ENCODE measurements at places on chromosomes 1 and 21.
A peak's percentile ranks its signal among the peaks of the same experiment; 100 is the strongest.

DNA sequence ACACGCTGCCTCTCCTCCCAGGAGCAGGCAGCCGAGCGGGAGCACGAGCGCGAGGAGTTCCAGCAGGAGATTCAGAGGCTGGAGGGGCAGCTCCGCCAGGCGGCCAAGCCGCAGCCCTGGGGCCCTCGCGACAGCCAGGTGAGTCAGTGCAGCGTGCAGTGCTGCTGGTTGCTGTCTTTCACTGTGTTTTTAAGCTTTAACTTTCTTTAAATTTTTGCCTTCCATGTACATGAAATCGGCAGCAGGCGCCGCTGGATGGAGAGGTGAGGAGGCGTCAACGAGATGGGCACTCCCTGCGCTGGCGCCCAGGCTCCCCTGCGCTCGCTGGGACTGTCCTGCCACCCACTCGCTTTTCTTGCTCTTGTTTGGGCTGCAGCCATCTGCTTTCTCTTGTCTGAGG is 60.7 kb upstream of the DIP2A start:
- DNase-seq, result no peak

GRCh38 chr1:95002540-95003432 is 70.0 kb downstream of the ALG14 start:
- no peak for DNase-seq

GRCh38 chr21:25313829-25314228 is 293.5 kb downstream of the MRPL39 start:
- DNase-seq, result no peak

GRCh38 chr21:33843216-33843615 is 72.4 kb downstream of the ATP5PO start:
- no peak for DNase-seq

GRCh38 chr1:156051011-156051725 is 2.4 kb downstream of the UBQLN4 start:
- no peak for DNase-seq

DNA sequence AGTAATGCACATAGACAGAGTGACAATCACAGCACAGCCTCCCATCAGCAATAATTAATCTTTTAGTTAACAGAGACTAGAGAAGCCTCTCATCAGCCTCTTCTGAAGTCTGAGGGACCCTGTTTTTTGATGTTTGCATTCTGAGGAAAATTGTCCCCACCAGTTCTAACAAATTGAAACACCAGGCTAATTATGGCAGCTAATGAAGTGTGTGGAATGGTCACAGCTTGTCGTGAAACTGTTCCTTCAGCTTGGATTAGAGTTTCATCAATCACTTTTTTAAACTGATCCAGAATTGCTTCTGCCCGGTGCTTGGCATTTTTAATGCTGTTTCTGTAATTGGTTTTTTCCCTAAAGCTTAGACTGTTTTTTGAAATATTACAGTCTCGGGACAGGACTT is 208.0 kb downstream of the SPATA17 start:
- no peak for DNase-seq

GRCh38 chr1:31180338-31180737 is 59.3 kb downstream of the NKAIN1 start:
- no peak for DNase-seq

- no peak for DNase-seq
Observed at GRCh38 chr1:91706140-91706957, 179.6 kb downstream of the TGFBR3 start.

DNA sequence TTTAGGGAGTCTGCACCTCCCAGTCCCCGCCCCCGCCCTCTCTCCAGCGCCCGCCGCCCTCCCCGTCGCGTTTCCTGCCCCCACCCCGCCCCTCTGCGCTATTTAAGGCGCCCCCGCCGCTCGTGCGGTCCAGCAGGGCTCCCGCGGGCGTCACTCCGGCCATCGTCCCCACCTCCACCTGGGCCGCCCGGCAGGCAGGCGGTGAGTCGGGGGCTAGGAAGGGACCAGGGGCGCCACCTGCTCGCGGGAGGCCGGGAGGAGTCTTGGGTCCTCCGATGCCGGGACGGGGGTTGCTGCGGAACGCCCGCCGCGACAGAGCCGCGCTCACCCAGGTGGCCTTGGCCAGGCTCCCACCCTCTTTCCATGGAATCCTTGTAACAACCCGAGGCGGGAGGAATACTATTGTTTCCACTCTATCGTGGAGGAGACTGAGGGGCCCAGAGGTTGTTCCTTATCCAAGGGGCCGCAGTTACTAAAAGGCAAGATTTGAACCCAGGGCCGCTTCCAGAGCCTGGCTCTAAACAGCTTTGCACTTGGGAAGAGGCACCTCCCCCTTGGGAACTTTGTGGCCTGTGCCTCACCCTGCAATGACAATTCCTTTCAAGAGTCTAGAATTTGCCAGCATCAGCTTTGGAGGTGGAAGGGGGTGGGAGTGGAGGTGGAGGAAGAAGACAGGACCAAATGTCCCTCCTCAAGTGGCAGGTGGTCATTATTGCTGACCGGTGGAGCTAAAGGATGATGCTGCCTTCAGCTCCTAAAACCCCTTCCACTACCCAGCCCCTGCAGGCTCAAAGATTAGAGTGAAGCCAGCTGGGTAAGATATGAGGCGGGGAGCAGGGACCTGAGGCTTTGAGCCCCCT is at the start of gene GJA4:
Gene GJA4 (plus strand): TSS at position 132 of the 860 bp plus-strand sequence. CDS start 1,215 bp downstream, outside the sequence.
- DNase-seq, result no peak

DNA sequence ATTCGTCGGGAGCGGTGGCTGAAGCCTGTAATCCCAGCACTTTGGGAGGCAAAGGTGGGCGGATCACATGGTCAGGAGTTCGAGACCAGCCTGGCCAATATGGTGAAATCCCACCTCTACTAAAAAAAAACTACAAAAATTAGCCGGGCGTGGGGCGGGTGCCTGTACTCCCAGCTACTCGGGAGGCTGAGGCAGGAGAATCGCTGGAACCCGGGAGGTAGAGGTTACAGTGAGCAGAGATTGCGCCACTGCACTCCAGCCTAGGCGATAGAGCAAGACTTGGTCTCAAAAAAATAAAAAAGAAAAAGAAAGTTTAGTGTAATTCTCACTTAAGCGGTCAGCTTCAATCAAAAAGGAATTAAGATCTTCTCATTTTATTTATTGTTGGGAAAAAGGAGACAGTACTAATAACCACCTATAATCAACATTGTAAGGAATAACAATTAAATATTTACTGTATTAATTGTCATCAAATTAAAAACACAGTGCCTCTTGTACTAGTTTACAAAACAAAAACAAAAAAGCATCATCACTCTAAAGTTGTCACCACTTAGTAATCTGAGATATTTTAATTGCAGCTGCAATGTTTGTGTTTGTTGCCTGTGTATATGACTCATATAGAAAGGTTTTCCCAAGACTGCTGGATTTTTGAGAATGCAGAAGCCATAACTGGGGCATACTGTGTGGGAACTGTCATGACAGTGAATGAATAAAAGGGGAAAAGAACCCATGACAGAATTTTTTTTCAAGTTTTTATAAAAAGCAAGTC is 3.7 kb downstream of the FBXO42 start:
- no peak for DNase-seq

DNA sequence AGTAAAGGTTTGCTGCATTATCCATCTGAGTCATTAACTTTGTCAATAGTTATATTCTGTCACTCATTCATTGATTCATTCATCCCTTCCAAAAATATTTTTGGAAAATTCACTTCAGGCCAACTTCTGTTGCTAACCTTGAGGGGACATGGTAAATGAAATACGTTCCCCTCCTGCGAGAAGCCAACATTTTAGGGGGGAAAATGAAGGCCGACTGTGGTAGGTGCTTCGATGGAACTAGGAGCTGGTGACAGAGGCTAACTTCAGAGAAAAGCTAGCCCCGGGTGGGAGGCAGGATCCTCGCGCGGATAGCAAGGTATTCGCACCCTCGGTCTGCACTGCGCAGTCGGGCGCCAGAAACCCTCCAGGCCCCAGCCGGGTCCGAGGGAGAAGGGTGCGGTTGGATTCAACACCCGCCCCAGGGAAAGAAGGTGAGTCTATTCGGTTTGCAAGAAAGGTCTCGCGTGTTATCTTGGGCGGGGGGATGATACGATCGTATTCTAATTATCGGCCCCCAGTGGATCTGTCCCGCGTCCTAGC is 646 bp upstream of the RRP15 start:
- no peak for DNase-seq

- no peak for DNase-seq
Observed at GRCh38 chr1:182720463-182720862, 36.1 kb upstream of the RGS8 start.

- DNase-seq, result no peak
Observed at GRCh38 chr1:91600431-91601337, 100.0 kb downstream of the CDC7 start.

- no peak for DNase-seq
Observed at GRCh38 chr1:72280131-72280530, 2.2 kb downstream of the NEGR1 start.

- no peak for DNase-seq
Observed at GRCh38 chr1:167486090-167486824, 32.1 kb downstream of the CD247 start.

DNA sequence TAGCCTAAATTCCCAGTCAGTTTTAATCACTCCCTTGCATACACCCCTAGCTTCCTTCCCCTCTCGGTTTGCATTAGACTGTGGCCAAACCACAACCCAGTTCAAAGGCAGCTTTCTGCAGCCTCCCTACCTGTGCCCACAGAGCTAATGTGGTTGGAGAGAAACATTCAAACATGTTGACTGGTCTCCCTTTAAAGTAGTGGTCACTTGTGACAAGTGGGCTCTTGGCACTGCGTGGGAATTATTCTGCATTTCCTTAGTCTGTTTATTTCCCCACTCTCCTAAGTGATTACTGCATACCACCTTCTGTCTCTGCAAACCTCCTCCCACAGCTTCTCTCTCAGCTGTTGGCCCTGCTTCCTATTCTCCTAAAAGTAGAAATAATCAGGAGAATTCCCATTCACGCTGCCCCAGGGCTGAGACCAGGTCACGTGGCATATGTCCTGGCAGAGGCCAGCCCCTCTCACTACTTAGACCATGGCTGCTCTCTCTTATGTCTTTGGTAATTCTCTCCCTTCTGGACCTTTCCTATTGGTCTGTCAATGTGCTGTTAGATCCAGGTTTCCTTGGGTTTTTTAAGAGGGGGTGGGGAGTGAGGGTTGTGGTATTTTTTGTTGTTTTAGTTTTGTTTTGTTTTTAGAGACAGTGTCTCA is 38.4 kb upstream of the CD101 start:
- peak; percentile 40 for DNase-seq

GRCh38 chr1:185291652-185292051 is 25.4 kb downstream of the IVNS1ABP start:
- no peak for DNase-seq

- DNase-seq, result no peak
Observed at GRCh38 chr21:43624339-43624738, 34.9 kb downstream of the HSF2BP start.

- DNase-seq, result no peak
Observed at GRCh38 chr1:94009304-94009703, 100.1 kb upstream of the GCLM start.

GRCh38 chr21:20570824-20571232 is 427.4 kb upstream of the NCAM2 start:
- no peak for DNase-seq

DNA sequence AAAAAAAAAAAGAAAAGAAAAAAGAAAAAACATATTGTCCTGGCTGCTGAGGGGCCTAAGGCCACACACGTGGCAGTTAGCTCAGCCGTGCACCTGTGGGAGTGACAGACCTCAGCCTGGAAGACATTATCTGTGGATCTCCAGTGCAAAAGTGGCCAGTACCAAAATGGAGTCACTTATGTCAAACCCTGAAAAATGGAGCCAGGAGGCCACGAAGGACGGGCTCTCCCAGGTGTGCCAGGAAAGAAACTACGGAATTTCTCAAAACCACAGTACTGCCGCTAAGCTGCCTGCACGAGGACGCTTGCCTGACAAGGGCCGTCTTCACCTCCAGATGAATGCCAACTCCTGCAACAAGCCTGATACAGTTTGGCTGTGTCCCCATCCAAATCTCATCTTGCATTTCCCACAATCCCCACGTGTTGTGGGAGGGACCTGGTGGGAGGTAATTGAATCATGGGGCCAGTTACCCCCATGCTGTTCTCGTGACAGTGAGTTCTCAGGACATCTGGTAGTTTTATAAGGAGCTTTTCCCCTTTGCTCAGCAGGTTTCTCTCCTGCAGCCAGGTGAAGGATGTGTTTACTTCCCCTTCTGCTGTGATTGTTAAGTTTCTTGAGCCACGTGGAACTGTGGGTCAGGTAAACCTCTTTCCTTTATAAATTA is 5.3 kb upstream of the MIB2 start:
- DNase-seq, result no peak

DNA sequence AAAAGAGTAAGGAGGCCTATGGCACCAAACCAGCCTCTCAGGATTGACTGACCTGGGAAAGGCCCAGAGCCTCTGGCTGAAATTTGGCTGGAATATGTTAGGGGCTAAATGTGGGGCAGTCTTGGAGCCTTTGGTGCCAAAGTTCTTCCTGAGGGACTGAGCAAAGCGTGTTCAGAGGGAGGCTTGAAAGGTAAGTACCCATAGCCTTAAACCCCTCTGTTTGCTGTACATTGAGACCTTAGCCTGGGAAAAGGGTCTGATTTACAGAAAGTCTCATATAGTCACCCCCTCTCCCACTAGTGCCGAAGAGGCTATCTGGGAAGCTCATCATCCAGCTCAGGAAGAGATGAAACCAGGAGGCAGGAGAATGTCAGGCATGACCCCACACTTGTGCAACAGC is at the start of gene LCE4A:
Gene LCE4A (plus strand): TSS at position 301 of the 400 bp plus-strand sequence. CDS start 916 bp downstream, outside the sequence.
- no peak for DNase-seq
